ENCODE measurements at places on chromosomes 6 and 20.

- DNase-seq = peak; percentile 90
Measured at GRCh38 chr6:149454346-149454848, 30.4 kb downstream of the ZC3H12D start.

DNA sequence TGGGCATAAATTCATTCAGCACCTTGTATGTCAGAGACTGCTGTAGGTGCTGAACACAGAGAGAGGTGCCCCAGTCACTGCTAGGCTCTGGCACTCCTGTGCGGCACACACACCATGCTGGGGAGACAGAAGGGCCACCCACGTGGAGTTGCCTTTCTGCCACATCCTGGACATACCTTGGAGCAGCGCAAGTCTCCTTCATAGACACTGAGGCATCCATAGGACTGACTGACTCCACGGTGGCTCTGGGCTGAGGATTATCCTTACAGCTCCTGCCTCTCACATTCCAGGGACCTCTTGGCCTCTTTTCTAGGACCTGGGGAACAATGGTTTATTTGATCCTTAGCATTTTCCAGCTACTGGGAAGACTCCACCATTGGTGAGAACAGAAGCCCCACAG lies 26.0 kb upstream of the SLC22A23 start:
- DNase-seq = no peak

GRCh38 chr6:157442291-157442690 lies 61.3 kb downstream of the ZDHHC14 start:
- no peak for DNase-seq

DNA sequence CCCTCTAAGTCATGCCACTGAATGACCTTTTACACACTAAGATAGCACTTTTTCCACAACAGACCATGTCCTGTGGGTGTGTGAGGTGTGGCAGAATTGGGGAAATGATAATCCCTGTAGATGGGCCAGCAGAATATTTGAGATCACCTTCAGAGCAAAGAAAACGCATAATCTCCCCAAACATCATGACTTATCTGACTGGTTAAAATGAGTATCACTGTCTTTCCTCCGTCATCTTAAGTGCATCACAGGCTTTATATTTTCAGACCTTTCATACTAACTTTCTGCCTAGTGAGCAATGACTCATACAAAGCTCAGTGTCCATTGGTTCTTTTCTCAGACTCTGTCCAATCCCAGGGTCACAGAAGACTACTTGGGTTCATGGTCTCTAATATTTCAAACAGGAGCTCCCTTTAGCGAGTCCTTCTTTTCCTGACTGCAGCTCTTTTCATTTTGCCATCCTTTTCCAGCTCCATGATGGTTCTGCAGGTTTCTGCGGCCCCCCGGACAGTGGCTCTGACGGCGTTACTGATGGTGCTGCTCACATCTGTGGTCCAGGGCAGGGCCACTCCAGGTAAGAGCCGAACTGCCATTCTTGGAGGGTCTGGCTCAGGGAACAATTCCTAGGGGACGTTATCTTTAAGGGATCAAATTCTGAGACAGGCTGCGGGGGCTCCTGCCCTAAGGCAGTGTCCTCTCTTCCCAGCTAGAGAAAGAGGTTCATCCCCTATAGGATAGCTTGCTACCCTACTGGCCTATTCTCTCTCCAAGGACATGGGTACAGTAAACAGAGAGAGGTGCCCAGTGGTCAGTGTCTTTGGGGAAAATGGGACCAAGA lies at the start of gene HLA-DPB1:
Gene HLA-DPB1 (plus strand): TSS at position 423 of the 838 bp plus-strand sequence. CDS start 52 bp downstream, at position 475.
- no peak for DNase-seq

GRCh38 chr6:42332916-42333315 lies 115.3 kb upstream of the MRPS10 start:
- DNase-seq = no peak

DNA sequence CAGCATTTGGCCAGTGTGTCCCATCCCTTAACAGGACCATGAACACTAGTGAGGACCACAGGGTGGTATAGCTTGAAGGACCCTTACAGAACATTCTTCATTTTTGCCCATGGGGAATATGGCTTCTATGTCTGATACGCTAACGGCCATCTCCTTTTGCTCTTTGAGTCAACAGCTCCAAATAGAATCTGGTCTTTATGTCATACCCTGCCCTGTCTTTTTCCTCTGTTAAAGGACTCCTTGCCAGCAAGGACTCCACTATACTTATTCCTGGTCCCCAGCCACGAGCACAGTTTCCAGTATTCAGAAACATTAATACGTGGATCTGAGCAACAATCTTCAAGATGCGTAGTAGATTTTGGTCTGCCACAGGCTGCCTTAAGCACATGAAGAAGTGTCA lies 22.5 kb downstream of the SERPINB1 start:
- DNase-seq = no peak

GRCh38 chr6:25576919-25577318 lies 75.1 kb upstream of the SCGN start:
- DNase-seq = no peak

- no peak for DNase-seq
Measured at GRCh38 chr6:27556406-27556805, 83.5 kb upstream of the ZNF184 start.

DNA sequence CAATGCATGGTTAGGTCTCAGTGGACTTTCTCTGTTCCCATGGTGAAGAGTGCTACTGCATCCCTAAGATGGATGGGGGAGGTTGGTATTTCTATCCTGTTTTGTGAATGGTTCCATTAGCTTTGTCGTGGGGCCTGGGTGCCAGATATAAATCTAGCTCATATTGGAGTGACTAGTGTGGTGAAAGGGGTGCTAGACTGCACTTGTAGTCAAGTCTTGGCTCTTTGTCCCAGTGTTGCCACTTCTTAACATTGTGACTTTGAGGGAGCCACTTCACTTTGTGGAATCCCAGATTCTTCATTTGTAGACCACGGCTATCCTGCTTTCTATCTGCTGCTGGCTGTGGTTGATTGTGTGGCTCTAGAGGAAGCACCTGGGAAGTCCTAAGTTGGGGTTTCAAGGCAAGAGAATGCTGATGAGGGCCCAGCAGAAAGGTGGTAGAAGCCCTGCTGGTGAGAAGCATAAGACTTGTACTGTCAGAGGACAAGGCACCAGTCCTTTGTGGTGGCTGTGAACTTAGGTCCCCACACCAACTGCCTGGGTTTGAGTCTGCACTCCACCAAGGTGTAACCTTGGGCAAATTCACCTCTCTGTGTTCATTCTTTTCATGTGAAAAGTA lies 44.1 kb downstream of the VAPB start:
- DNase-seq = no peak

GRCh38 chr20:24134284-24134683 lies 145.7 kb upstream of the GGTLC1 start:
- no peak for DNase-seq

GRCh38 chr6:129882510-129883023 lies 21.5 kb upstream of the TMEM244 start:
- no peak for DNase-seq

DNA sequence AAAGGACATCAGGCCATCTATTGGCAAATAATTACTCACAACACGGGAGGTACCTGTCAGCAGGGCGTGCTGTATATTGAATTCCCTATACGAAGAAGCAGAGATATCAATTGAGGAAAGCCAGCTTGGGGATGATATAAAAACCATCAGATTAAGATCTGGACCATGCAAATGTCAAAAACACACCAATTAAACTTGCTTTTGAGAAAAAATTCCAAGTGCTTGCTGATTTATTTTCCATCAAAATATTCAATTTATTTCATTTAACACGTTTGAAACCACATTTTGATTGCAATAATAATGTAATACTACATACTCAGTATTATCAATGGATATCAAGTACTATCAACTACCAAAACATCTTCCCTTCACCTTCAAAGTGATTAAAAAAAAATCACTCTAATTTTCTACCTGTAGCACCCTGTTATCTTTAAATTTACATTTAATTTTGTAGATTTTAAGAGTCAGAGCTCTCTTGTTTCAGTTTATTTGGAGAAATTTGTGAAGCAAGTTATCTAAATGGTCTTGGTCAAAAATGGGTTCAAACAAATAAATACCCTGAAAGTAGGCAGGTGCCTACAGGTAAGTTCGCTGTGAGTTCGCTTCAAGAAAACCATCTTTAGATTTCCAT lies 6.8 kb upstream of the TBX18 start:
- no peak for DNase-seq
